ENCODE measurements at places on chromosomes 16 and 17.

- no peaks in the 10 kb centered on the region for H3K27me3 ChIP-seq
- peak overlapping the region; percentile 83 for H3K4me3 ChIP-seq
- H3K4me1 ChIP-seq, result no peaks in the 10 kb centered on the region
- no peaks in the 10 kb centered on the region for H3K36me3 ChIP-seq
These were observed 13.9 kb upstream of the HES7 start for GRCh38 chr17:8137645-8138373.

DNA sequence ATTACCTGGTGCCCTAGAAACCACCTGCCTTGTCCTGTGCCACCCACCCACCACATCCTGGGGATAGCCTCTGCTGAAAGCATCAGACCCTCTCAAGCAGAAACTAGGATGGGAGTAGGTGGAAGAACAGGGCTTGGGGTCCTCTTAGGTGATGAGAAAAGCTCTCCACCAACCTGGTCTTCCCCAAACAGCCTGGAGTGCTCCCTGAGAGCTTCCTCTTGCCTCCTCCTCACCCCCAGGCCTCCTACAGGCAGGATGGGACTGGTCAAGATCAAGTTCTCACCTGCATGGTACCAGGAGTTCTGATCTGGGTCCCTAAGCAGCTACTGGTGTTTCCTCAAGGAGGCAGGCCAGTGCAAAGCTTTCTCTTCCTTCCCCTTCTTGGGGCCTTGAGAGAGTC is 15.4 kb downstream of the WNT9B start:
- no peaks in the 10 kb centered on the region for H3K36me3 ChIP-seq
- H3K4me3 ChIP-seq, result no peak overlapping the region
- no peak for DNase-seq
- H3K27me3 ChIP-seq, result no peaks in the 10 kb centered on the region

GRCh38 chr17:42853004-42853403 is 2.0 kb downstream of the AOC3 start:
- H3K4me3 ChIP-seq, result no peak overlapping the region
- no peaks in the 10 kb centered on the region for H3K27me3 ChIP-seq
- no peak for DNase-seq
- H3K27ac ChIP-seq, result no peak overlapping the region
- no peaks in the 10 kb centered on the region for H3K4me1 ChIP-seq

DNA sequence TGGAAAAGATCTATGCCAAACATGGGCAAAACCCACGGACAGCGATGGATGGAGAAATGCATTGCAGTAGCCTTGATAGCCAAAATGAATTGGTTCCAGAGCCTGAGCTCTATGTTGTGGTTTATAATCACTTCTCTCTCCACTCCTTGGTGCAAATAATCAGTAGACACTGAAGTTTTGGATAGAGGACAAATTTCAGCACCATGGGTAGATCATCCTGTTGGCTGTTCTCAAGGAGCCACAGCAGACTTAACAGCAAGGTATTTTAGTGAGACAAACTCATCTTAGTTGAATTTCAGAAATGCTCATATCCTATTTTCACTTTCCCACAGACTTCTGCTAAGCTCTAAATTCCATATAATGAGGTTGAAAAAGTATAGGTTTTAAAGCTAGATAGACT is 88.3 kb upstream of the CCL1 start:
- peaks cover 17% of the 10 kb centered on the region for H3K27me3 ChIP-seq
- H3K4me1 ChIP-seq, result no peaks in the 10 kb centered on the region
- no peaks in the 10 kb centered on the region for H3K36me3 ChIP-seq
- no peak overlapping the region for H3K27ac ChIP-seq

GRCh38 chr16:30092373-30093010 is 768 bp upstream of the TBX6 start:
- H3K36me3 ChIP-seq, result no peaks in the 10 kb centered on the region
- peaks cover 23% of the 10 kb centered on the region for H3K4me1 ChIP-seq
- no peaks in the 10 kb centered on the region for H3K27me3 ChIP-seq
- peak overlapping the region; percentile 48 for H3K4me3 ChIP-seq
- no peak for DNase-seq

DNA sequence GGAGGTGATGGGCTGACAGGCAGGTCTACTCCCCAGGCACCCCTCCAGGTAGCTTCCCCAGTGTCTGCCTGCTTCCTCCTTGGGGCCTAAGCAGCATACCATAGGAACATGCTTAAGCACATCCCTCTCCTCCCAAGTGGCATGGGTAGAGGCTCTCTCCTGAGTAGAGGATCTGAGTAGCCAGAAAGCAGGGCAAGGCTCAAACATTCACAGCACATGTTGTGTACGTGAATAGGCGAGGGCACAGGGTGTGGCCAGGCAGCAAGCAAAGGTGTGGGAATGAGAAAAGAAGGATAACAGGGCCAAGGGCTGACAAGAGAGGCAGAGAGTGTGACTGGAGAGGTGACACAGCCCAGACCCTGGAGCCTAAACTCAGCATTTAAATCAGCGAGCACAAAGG is 29.7 kb upstream of the GFOD2 start:
- no peaks in the 10 kb centered on the region for H3K27me3 ChIP-seq
- no peak for DNase-seq
- H3K4me1 ChIP-seq, result no peaks in the 10 kb centered on the region
- H3K4me3 ChIP-seq, result no peak overlapping the region
- H3K27ac ChIP-seq, result no peak overlapping the region
- H3K36me3 ChIP-seq, result no peaks in the 10 kb centered on the region
